ENCODE measurements at places on chromosomes 4 and X.
A peak's percentile ranks its signal among the peaks of the same experiment; 100 is the strongest.

DNA sequence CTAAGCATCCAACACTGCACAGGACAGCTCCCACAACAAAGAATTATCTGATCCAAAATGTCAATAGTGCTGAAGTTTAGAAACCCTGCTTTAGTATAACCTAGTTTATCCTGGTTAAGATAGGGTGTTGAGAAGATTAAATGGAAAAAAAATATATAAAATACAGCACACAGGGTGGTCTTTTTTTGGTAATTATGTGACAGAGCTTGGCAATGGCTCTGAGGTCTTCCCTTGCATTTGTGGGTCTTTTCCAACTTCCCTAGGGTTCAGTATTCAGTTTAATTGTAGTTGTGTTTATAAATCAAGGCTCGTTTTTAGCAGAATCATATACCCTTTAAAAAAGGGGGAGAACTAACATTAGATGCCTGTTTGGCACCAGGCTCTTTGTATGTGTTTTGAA is 36.6 kb downstream of the REPS2 start:
- no peak for DNase-seq

DNA sequence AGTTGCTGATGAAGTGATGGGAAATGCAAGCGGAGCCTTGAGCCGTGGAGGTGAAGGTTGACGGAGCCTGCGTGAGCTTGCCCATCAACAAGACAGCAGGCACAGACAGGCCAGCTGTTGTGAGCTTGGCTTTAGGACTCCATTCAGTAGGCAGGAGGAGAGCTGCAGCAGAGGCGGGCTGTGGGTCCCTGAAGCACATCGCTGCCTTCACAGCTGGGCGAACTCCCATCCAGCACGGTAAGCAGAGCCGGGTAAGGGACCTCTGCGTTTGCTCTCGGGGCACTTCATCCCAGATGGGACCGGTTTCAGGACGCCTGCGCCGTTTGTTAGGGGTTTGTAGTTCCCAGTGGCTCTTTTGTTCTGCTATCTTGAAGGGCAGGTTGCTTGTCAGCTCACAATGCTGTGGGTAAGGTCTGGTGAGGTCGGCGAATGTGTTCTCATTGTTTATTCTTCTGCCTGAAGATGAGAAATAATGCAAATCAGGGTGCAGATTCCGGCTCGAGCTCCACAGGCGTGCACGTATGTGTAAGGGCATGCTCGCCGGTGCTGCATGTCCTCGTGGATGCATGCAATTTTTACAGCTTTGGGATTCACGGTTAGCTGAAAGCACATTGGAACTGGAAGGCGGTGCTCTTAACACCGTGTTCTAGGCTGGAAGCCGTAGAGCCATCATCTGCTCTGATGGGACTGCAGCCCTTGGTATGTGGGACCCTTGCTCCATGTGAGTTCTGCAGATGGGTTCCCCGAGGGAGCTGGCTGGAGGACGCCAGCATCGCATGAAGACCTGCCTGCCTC is 54.6 kb upstream of the CLDN34 start:
- DNase-seq, result no peak

- DNase-seq, result peak; percentile 19
These were observed 35.7 kb downstream of the HAND2 start for GRCh38 chr4:173494013-173494970.

GRCh38 chrX:101051549-101052302 is at the start of gene TRMT2B:
Gene TRMT2B, minus strand, starts transcription at chrX:101052111. Its CDS starts 9,822 bp downstream, at chrX:101042289.
- DNase-seq, result peak; percentile 51

DNA sequence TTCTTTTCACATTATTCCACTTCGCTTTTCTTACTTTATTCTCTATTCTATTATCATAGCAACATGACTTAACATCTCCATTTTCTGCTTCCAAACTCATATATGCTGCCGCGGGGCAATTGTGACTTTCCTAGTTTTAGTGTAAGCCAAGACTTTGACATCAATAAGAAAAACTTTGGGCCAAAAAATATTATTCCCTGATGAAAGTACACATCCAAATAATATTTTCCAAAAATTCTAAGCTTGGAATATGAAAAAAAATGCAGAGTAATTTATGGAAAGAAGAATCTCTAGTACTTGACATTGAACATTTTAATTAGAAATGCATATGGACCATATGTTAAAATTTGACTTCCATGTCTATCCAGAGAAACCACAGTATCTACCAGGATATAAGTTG is 995.1 kb upstream of the INTU start:
- DNase-seq, result no peak

- DNase-seq, result no peak
These were observed 121.9 kb upstream of the ANK2 start for GRCh38 chr4:112927544-112927943.

DNA sequence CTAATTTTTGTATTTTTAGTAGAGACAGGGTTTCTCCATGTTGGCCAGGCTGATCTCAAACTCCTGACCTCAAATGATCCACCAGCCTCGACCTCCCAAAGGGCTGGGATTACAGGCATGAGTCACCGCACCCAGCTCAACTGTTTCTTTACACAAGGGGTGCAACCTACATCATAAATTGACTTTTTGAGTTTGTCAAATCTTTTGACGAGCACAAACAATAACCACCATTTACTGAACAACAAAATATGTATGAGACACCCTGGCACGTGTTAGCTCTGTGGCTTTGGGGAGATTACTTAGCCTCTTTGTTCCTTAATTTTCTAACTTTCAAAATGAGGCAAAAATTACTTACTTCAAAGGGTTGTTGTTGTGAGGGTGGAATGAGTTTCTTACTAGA is 23.5 kb upstream of the SLC34A2 start:
- no peak for DNase-seq

All from hematopoietic multipotent progenitor cell treated with erythropoietin and hydrocortisone succinate and interleukin-3 and kit ligand, for 17 days (in vitro differentiated cells).